Fibroblast of the conjunctiva (primary cell): ENCODE measurements at places on chromosomes 4 and X.

GRCh38 chr4:38078590-38079421 is 118.6 kb downstream of the PTTG2 start:
- DNase-seq = peak; percentile 64

DNA sequence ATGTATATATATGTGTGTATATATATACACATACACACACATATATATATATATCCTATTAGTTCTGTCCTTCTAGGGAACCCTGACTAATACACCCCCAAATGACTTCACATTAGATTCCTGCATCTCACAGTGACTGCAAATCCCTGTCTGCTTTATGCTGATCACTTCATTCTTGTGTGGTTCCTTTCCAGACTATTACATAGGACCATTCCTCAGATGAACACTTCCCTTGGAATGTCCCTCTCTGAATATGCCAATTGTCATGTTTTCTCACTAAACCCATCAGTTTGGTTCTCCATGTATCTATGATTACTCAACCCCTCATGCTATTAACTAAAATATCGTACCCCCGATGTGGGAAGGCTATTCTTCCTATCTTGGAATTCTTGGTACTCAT is 605.2 kb upstream of the NR3C2 start:
- DNase-seq = no peak

DNA sequence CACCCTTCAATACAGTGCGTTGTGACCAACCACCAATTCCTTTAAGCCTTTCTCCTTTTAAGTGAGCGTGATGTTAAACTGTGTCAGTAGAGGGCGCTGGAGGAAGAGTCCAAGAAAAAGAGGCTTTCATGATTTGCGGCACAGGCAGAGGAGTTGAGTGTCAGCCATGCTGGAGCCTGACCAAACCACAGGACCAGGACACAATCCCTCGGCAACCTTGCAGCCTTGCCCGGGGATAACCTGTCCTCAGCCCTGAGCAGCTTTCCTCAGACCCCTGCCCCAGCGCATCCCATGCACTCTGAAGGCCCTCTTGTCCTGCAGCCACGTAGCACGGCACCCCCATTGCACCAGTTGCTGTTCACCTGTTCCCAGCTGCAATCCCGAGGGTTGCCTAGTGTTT is 53.5 kb upstream of the SMIM31 start:
- no peak for DNase-seq

DNA sequence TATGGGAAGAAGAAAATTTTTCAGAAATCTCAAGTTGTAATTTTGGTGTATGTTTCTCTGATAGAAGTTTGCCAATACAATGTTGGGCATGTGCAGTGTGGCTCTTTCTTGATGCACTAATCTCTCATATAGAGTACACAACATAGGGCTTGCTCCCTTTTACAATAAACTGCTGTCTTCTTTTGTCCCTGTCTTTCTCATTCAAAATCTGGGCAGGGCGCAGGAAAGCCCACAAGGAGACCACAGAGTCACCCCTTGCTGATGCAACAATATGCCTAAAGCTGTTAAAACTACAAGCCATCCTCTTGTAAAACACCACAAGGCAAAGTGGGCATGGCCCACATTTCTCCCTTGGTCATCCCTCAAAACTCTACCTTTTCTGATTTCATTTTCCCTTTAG is 63.4 kb upstream of the TBC1D9 start:
- no peak for DNase-seq

DNA sequence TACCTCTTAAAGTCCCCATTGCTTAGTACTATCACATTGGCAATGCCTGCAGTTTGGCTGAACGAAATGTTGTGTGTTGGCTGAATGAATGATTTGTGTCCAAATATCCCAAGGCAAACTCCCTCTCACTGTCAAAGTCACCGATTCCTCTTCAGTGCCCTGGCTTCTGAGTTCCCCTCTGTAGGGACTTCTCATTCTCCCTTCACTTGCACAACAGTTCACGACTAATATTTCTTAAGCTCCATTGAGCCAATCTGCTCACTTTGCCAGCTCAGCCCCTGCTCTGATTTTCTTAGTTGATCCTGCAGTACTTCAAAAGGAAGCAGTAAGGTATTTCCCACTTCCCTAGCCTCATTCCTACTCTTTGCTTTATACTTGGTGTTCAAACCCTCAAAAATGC is 21.9 kb upstream of the PACRGL start:
- no peak for DNase-seq

DNA sequence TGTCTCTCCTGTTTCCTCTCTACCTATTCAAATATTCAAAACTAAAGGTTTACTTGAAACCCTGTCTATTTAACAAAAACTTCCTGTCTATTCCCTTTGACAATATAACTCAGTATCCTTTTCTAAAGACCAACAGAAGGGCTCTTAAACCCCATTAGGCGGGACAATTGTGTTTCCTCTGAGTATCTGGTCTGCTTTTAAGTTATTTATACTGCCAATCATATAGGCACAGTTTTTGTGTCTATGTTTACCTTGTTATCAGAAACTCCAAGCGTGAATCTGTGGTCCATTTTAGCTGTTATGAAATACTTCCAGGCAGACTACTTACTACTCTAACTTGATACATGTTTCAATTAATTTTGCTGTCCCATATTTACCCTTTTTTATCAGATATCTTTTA is 350.0 kb upstream of the CTSO start:
- DNase-seq = no peak
